RWPE2 (cell line): ENCODE measurements at places on chromosomes 16 and 17.

DNA sequence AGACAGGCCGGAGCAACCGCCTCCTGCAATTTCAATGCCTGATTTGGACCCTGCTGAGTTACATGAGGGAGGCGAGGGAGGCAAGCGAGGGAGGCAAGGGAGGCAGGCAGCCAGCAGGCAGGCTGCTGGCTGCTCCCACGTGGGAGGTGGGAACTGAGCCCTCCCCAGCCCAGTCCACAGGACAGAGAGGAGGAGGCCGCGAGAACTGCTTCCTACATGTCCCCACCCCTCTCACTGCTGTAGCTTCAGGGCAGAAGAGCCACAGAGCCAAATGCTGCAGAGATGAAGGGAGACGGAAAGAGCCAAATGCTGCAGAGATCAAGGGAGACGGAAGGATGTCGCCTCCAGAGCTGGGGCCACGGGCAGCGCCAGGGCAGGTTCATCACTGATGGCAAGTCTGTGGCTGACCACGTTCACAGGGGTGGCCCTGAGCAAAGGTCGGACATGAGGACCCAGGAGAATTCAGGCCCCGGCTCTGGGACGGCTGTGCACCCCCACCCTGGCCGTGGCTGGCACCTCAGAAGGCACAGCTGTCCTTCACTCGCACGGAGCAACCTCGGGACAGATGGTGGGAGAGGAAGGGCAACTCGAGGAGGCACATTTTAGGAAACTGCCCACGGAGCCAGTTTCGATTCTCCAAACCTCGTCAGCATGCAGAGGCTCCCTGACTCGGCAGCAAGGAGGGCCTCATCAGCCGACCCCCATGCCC is 21.5 kb downstream of the RPH3AL start:
- peak; percentile 24 for DNase-seq

DNA sequence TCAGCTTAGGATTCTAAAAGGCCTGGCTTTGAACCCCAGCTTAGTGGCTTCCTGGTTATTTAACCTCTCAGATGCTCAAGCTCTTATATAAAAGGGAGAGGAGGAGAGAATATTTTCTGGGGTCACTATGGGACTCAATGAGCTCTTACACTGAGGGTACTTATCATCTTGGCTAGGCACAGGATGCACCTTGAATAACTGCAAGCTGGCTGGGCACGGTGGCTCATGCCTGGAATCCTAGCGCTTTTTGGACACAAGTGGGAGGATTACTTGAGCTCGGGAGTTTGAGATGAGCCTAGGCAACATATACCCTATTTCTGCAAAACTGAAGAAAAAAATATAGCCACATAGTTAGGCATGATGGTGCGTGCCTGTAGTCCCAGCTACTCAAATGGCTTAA is 665.3 kb upstream of the RBFOX1 start:
- DNase-seq = no peak

DNA sequence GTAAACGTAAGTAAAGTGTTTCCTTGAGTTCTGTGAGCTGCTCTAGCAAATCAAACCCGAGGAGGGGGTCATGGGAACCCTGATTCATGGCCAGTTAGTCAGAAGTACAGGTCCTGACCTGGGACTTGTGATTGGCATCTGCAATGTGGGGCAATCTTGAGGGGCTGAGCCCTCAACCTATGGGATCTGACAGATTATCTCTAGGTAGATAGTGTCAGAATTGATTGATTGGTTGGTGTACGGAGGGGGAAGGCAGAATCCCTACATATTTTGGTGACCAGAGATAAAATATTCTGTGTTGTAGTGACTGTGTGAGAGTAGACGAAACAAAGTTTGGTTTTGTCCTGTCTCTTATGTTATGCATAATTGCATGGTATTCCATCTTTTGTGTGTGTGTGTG is 100.5 kb upstream of the NETO2 start:
- DNase-seq = no peak

DNA sequence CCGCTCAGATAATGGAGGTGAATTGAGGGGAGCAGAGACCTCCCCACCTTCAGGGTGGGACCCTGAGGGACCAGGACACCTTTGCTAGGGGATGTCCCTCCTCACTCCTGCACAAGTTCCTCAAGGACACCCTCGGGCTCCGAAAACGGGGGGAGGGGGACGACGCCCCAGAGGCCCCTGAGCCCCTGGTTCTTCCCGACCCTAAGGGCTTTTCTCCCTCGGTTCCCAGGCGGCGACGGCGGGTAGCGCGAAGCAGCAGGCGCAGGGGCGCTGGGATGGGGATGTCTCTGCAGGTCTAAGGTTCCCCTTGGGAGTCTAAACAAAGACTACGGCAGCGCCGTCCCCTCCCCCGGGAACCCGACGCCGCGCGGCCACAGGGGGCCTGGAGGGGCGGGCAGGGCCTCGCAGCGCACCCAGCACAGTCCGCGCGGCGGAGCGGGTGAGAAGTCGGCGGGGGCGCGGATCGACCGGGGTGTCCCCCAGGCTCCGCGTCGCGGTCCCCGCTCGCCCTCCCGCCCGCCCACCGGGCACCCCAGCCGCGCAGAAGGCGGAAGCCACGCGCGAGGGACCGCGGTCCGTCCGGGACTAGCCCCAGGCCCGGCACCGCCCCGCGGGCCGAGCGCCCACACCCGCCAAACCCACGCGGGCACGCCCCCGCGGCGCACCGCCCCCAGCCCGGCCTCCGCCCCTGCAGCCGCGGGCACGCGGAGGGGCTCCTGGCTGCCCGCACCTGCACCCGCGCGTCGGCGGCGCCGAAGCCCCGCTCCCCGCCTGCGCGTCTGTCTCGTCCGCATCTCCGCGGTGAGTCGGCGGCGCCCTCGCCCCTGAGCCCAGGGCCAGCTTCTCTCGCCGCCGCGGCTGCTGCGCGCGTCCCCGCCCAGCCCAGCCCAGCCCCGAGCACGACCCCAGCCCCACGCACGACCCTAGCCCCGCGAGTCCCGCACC is 36.7 kb upstream of the NDRG4 start:
- DNase-seq = no peak

DNA sequence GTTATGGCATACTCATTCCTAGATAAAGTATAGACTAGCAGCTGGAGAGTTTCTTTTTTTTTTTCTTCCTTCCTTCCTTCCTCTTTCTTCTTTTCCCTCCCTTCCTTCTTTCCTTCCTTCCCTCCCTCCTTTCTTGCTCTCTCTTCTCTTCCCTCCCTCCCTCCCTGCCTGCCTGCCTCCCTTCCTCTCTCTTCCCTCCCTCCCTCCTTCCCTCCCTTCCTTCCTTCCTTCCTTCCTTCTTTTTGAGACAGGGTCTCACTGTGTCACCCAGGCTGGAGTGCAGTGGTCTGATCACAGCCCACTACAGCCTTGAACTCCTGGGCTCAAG is 7.0 kb upstream of the SNTB2 start:
- no peak for DNase-seq

- no peak for DNase-seq
These were observed at the start of gene SREBF1 for GRCh38 chr17:17836818-17837379. Gene SREBF1 (minus strand): TSS chr17:17836986. CDS start chr17:17836817, 169 bp downstream.

DNA sequence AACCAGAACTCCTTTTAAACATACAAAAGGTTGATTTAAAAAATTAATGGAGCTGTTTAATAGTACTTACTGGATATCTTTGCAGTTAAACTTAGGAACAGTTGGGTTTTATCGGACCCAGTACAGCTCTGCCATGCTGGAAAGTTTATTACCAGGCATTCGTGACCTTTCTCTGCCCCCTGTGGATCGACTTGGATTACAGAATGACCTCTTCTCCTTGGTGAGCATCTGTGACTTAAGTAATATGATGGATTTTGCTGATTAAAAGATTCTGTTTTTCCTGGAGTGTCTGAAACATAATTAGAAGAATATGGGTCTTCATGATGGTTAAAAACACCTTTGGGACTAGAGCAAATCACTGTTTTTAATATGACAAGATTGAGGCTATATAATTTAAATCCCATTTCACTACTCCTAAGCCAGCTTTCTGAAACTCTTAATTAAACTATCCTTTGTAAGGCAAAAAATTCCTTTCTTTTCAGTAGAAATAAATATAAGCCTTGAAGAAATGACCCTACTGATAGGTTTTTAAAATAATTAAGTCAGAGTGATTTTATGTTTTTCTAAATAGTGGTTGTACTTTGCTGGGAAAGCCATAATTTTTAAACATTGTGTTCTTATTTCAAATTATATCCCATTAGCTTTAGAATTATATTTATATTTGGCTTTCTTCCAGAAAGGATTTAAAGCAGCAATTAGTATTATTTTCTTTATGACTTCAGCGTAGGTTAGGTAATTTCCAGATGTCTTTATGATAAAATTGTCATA is 45.7 kb upstream of the KPNB1 start:
- no peak for DNase-seq

- no peak for DNase-seq
These were observed 555 bp downstream of the NUP88 start for GRCh38 chr17:5418858-5419355.

DNA sequence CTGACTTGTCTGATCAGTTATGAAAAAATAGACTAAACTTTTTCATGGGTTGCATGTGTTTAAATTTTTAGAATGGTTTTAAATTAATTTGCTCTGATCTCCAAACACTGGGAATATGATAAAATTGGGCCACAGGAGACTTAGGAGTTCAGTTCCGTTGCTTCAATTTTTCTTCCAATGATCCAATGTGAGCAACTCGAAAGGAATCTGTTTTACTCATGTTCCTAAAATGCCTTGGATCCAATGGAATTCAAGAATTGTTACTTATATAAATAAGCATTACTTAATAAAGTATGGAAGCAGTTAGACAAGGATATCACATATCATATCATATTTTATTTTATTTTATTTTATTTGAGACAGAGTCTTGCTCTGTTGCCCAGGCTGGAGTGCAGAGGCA is 56.0 kb upstream of the NACA2 start:
- DNase-seq = no peak

GRCh38 chr16:72134507-72134906 is 37.4 kb downstream of the PMFBP1 start:
- no peak for DNase-seq

DNA sequence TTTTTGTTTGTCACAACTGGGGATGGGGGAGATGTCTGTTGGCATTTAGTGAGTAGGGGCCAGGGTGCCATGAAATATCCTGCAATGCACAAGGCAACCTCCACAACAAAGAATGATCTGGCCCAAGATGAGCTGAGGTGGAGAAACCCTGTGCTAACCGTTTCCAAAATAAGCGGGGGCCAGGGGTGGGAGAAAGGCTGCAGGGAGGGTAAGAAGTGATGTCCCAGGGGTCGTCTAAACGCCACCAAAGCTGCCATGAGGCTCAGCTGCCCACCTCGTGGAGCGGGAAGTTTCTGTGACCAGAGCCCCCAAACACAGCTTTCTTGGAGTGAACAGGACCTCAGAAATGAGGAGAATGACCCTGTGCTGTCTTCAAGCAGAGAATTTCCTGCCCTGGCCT is 76.5 kb upstream of the CDH5 start:
- peak; percentile 24 for DNase-seq

DNA sequence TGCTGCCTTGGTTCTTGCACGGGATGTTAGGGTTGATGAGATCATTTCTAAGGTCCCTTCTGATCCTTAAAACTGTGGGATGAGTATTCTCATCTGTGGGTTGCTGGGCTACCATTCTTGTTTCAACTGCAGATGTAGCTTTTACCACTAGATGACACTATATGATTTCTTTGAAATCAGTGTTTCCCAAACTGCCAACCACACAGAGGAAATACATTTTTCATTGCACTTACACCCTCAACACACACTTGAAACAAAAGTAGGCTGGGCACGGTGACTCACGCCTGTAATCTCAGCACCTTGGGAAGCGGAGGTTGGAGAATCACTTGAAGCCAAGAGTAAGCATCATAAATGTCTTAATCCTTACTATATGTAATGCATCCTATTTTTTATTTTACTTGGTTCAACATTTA is 15.3 kb downstream of the LCMT1 start:
- DNase-seq = peak; percentile 77

DNA sequence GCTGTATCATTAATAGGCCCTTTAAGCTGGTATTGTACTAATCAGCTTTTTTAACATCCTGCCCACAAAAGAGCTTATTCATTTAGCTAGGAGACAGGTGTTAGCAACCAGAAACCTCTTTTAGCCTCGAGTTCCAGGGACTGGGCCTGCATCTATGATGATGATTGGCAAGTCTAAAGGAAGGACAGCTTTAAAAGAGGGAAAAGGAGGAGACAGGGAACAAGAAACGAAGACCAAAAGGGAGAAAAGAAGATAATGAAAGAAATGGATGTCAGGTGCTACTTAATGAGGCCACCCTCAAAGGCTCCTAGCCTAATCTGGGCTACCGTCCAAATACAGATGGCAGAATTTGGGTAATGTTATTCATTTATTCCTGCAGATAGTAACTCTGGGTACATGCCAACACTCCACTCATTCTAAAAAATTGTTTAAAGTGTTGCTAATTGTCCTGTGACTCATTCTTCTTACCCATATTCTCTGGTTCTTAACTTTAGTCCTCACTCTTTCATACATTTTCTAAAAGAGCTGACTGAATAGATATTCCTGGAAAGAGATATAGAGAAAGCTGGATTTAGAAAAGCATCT is 18.7 kb upstream of the RFFL start:
- DNase-seq = no peak

- DNase-seq = no peak
These were observed 599 bp downstream of the MRC2 start for GRCh38 chr17:62627904-62628633.

GRCh38 chr17:76492989-76493501 is 8.2 kb downstream of the RHBDF2 start:
- no peak for DNase-seq

GRCh38 chr16:86354641-86355513 is 155.4 kb upstream of the FOXF1 start:
- DNase-seq = no peak

- DNase-seq = no peak
These were observed 2.7 kb downstream of the MAFG start for GRCh38 chr17:81924557-81925532.

GRCh38 chr16:471353-472198 is 46.1 kb downstream of the RAB11FIP3 start:
- DNase-seq = no peak

GRCh38 chr16:54347961-54348360 is 61.4 kb upstream of the IRX3 start:
- no peak for DNase-seq

- no peak for DNase-seq
These were observed 633 bp downstream of the TBC1D16 start for GRCh38 chr17:80034791-80035686.

GRCh38 chr16:27491894-27492587 is 57.7 kb downstream of the GTF3C1 start:
- DNase-seq = no peak
